ENCODE measurements at places on chromosomes 2 and 18. TPM values are rescaled to one million over a fixed set of nuclear protein-coding genes. Genes with fewer than 3 reads are reported as not detected.

The C2orf66 gene
- total RNA-seq, result 0.12 TPM

The ERICH2 gene
- total RNA-seq, result 0.33 TPM

The IL1R1 gene
- total RNA-seq, result 11.2 TPM

The MC5R gene
- not detected for total RNA-seq

The OTOF gene
- 0.66 TPM for total RNA-seq

The CDH19 gene
- under 0.01 TPM for total RNA-seq

The XIRP2 gene
- total RNA-seq, result 1.2 TPM

The WBP1 gene
- 41.9 TPM for total RNA-seq

The MOCOS gene
- 2.2 TPM for total RNA-seq

The PROKR1 gene
- not detected for total RNA-seq

The ARHGAP28 gene
- total RNA-seq, result 5.9 TPM

The PIEZO2 gene
- total RNA-seq, result 0.12 TPM

The FNDC4 gene
- total RNA-seq, result 15.6 TPM

The COLEC12 gene
- 13.2 TPM for total RNA-seq

The CHRNG gene
- total RNA-seq, result not detected

The ST8SIA5 gene
- under 0.01 TPM for total RNA-seq

The HSBP1L1 gene
- total RNA-seq, result 7.9 TPM

The DSG2 gene
- total RNA-seq, result 22.2 TPM

The GATA6 gene
- total RNA-seq, result 15.2 TPM

The VWC2L gene
- total RNA-seq, result under 0.01 TPM
